ENCODE measurements at places on chromosomes 1 and 21. TPM values are rescaled to one million over a fixed set of nuclear protein-coding genes. Genes with fewer than 3 reads are reported as not detected.

- H3K36me3 ChIP-seq = no peaks in the 10 kb centered on the region
- peaks cover 52% of the 10 kb centered on the region for H3K4me1 ChIP-seq
- H3K4me3 ChIP-seq = peak overlapping the region; percentile 48
- no peak for DNase-seq
Measured at GRCh38 chr1:160117300-160117699, 1.7 kb downstream of the ATP1A2 start.

DNA sequence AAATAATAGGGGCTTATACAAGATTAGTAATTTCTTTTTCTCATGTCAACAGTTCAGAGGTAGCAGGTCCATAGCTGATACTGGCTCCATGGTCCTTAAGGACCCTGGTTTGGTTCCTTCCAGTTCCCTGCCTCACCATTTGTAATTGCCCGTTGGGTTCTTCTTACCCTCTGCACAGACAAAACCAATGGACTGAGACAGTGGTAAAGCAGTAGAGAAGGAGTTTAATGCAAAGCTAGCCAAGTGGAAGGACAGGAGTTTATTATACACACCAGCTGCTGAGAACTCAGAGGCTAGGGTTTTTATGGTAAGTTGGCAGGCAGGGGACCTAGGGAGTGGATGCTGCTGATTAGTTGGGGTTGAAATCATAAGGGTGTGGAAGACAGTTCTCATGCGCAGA is 35.9 kb upstream of the AXDND1 start:
- H3K27me3 ChIP-seq = no peaks in the 10 kb centered on the region
- H3K4me1 ChIP-seq = no peaks in the 10 kb centered on the region
- H3K36me3 ChIP-seq = no peaks in the 10 kb centered on the region
- no peak overlapping the region for H3K4me3 ChIP-seq

DNA sequence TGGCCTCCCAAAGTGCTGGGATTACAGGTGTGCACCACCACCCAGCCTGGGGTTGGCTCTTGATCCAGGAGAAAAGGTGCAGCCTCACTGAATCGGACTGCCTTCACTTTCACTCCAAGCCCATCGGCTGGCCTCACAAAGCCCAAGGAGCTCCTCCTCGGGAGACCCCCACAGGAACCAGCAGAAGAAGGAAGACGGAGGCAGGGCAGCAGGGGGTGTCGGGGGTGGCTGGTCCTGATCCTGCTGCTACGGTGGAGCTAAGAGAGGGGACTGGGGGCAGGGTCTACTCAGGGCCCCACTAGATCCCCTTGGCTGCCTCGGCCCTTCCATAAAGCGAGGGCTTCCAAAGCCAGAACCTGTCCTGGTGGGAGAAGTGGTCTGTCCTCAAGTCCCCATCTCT is 93.9 kb downstream of the STUM start:
- no peak overlapping the region for H3K27ac ChIP-seq
- H3K4me3 ChIP-seq = no peak overlapping the region
- peaks cover 16% of the 10 kb centered on the region for H3K4me1 ChIP-seq
- H3K27me3 ChIP-seq = no peaks in the 10 kb centered on the region
- no peaks in the 10 kb centered on the region for H3K36me3 ChIP-seq

DNA sequence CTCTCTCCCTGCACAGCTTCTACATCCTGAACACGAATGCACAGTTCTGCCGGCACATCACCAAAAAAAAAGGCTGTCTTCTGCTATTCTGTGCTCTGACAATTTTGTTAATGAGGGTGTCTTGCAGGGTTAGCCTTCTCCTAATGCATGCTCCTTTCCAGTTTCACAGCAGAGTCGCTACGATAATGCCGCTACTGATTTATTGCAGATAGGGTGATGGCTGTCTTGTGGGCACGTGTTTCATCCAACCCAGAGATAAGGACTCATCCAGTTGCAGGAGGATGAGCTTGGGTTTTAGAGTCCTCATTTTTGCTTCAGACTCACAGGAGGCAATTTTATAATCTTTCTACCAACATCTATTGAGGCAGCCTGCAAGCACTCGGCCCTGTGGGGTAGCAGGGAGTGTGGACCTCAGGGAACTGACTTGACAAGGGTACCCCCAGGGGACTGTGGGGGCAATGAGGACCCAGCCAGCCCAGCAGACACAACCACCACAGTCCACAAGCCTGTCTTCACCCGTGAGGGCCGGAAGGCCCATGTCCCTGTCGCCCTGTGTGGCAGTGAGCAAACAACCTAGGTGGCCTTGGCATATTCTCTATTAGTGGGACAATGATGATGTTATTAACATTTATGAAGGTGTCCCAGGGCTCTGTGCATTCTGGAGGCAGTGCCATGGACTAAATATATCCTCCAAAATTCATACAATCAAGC is 15.4 kb upstream of the UTS2 start:
- no peak overlapping the region for H3K4me3 ChIP-seq
- no peaks in the 10 kb centered on the region for H3K36me3 ChIP-seq
- H3K27ac ChIP-seq = no peak overlapping the region
- no peak for DNase-seq
- no peaks in the 10 kb centered on the region for H3K4me1 ChIP-seq

GRCh38 chr1:201760516-201760915 is 68.4 kb upstream of the IPO9 start:
- no peaks in the 10 kb centered on the region for H3K4me1 ChIP-seq
- H3K27ac ChIP-seq = no peak overlapping the region
- H3K4me3 ChIP-seq = no peak overlapping the region
- no peaks in the 10 kb centered on the region for H3K36me3 ChIP-seq
- no peaks in the 10 kb centered on the region for H3K27me3 ChIP-seq
- no peak for DNase-seq

GRCh38 chr1:193416226-193417024 is 230.0 kb upstream of the B3GALT2 start:
- no peak overlapping the region for H3K4me3 ChIP-seq
- DNase-seq = no peak
- H3K4me1 ChIP-seq = peaks cover 8% of the 10 kb centered on the region

- no peaks in the 10 kb centered on the region for H3K27me3 ChIP-seq
- H3K27ac ChIP-seq = no peak overlapping the region
- H3K4me3 ChIP-seq = no peak overlapping the region
- no peaks in the 10 kb centered on the region for H3K36me3 ChIP-seq
Measured at GRCh38 chr1:3282186-3282585, 172.3 kb upstream of the ARHGEF16 start.

GRCh38 chr1:228885845-228886244 is 150.6 kb downstream of the RHOU start:
- no peak overlapping the region for H3K27ac ChIP-seq
- DNase-seq = no peak
- H3K4me3 ChIP-seq = no peak overlapping the region
- no peaks in the 10 kb centered on the region for H3K4me1 ChIP-seq

DNA sequence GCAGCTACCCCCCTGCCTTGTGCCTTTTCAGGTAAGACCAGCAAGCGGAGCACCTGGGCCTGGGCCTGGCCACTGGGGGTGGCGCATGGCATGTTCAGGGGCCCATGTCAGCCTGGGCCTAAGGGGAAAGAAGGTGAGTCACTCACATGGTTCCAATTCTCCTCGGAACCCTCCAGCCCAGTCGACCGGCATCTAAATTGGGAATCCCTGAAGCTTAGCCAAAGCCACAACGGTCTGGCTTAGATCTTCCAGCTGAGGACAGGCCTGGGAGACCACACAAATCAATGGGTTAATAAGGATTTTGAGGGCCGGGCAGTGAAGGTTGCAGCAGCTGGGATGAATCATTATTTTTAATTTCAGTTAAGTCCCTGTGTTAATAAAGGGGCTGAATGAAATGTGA is 145.1 kb upstream of the SMYD2 start:
- H3K27ac ChIP-seq = no peak overlapping the region
- no peaks in the 10 kb centered on the region for H3K27me3 ChIP-seq
- H3K36me3 ChIP-seq = no peaks in the 10 kb centered on the region
- H3K4me3 ChIP-seq = no peak overlapping the region

- H3K36me3 ChIP-seq = no peaks in the 10 kb centered on the region
- no peaks in the 10 kb centered on the region for H3K27me3 ChIP-seq
- H3K4me3 ChIP-seq = no peak overlapping the region
- H3K4me1 ChIP-seq = peaks cover 5% of the 10 kb centered on the region
- DNase-seq = no peak
- H3K27ac ChIP-seq = no peak overlapping the region
Measured at GRCh38 chr1:223810586-223810985, 35.2 kb downstream of the TP53BP2 start.

GRCh38 chr1:87356591-87356990 is 27.9 kb downstream of the LMO4 start:
- no peak overlapping the region for H3K4me3 ChIP-seq
- H3K27me3 ChIP-seq = no peaks in the 10 kb centered on the region
- H3K4me1 ChIP-seq = no peaks in the 10 kb centered on the region
- H3K36me3 ChIP-seq = no peaks in the 10 kb centered on the region
- no peak overlapping the region for H3K27ac ChIP-seq

GRCh38 chr1:16372535-16373285 is 5.7 kb downstream of the SZRD1 start:
- no peak for DNase-seq
- H3K36me3 ChIP-seq = no peaks in the 10 kb centered on the region
- peaks cover 43% of the 10 kb centered on the region for H3K4me1 ChIP-seq
- no peak overlapping the region for H3K4me3 ChIP-seq
- H3K27ac ChIP-seq = no peak overlapping the region
- H3K27me3 ChIP-seq = no peaks in the 10 kb centered on the region

GRCh38 chr1:25718732-25719131 is 81.3 kb upstream of the SELENON start:
- H3K27ac ChIP-seq = no peak overlapping the region
- no peak for DNase-seq
- H3K36me3 ChIP-seq = no peaks in the 10 kb centered on the region
- H3K27me3 ChIP-seq = no peaks in the 10 kb centered on the region
- H3K4me1 ChIP-seq = no peaks in the 10 kb centered on the region

DNA sequence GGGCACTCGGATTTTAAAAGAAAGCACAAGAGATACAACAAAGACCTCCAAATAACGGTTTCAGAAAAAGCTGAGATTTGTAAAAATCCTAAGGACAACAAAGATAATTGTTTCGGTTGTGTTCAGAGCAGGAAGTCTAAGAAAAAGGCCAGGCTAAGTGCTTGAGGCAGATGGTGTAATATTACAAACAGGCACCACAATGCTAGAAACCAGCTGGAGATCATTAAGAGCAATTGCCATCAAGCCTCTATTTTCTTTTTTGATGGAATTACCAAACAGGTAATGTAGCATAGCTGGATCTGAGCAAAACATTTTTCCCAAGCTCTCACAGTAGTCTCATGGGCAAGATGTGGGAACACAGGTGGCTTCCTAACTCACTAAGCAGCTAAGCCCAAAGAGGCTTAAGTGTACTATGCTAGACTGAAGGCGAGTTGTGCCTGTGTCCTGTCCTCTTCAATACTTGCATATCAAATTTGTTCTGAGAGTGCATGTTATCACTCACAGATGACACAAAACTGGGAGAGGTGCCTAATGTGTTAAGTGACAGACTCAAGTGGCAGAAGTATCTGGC is 161.6 kb downstream of the GLUL start:
- no peaks in the 10 kb centered on the region for H3K4me1 ChIP-seq
- H3K4me3 ChIP-seq = no peak overlapping the region
- H3K27me3 ChIP-seq = no peaks in the 10 kb centered on the region
- no peak overlapping the region for H3K27ac ChIP-seq

- DNase-seq = no peak
- H3K36me3 ChIP-seq = no peaks in the 10 kb centered on the region
- H3K27ac ChIP-seq = no peak overlapping the region
- no peak overlapping the region for H3K4me3 ChIP-seq
- no peaks in the 10 kb centered on the region for H3K27me3 ChIP-seq
- H3K4me1 ChIP-seq = no peaks in the 10 kb centered on the region
Measured at GRCh38 chr1:231372501-231372900, 34.4 kb downstream of the SPRTN start.

DNA sequence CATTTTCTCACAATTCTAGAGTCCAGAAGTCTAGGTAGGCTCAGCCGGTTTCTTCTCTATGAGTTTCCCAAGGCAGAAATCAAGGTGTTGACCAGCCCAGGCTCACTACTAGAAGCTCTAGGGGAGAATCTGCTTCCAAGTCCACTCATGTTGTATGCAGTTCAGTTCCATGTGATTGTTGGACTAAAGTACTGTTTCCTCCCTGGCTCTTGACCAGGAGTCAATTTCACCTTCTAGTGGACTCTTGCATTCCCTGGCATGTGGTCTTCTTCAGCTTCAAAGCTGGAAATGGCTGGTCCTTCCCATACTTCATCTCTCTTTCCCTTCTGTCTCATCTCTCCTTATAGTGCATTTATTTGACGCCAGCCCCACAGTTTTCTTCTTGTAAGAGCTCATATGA is 153.4 kb downstream of the KCNT2 start:
- no peak overlapping the region for H3K4me3 ChIP-seq
- no peak for DNase-seq
- no peaks in the 10 kb centered on the region for H3K36me3 ChIP-seq
- H3K27ac ChIP-seq = no peak overlapping the region

DNA sequence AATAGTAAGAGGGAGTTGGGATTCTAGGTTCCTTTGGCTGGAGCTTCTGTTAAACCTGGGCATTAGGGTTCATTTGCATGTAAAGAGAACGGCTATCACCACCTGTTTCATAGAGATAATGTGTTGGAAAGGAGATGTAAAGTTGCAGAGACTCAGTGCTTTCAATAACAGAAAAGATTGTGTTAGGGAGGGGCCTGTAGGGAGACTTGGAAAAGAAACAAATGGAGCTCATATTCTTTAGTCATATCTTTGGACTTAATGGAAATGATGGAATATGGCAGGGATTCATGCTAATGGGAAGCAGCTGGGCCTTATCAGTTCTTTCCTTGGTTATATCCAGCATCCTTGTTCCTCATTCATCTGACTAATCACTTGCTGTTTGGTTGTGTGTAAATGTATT is 144.9 kb downstream of the CD247 start:
- DNase-seq = no peak
- no peak overlapping the region for H3K4me3 ChIP-seq
- no peaks in the 10 kb centered on the region for H3K27me3 ChIP-seq
- H3K36me3 ChIP-seq = no peaks in the 10 kb centered on the region

DNA sequence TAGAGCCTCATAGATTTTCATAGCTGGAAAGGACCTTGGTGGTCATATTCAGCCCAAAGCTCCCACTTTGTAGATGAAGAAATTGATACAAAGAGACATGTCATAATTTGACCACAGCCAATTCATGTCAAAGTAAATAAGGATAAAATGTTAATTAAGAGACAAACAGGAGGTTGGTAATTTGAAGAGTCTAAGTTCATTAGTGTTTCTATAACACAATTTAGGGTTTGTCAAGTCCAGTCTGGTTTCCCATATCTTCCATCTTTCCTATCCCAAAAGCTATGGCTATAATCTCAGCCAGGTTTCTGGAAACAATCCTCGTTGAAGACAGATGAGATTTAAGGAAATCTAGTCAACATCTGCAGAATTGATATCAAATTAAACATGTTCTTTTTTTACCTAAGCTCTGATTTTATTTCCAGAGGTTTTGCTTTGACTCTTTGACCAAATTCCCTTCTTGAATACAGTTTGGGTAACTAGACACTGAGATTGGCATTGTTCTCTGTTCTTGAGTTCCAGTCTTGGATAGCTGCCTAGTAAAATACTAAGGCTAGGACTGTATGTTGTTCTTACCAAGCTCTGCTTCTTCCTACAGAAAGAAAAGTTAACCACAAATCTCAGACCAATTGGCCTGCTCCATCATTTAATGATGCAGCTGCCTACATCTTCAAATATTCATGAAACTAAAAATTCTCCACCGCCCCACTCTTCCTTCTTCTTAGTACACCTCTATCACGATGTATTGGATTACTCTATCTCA is 62.0 kb downstream of the SLC44A5 start:
- H3K27ac ChIP-seq = no peak overlapping the region
- H3K4me3 ChIP-seq = no peak overlapping the region
- no peak for DNase-seq
- no peaks in the 10 kb centered on the region for H3K27me3 ChIP-seq

GABRD gene
- total RNA-seq = 18.1 TPM

SFN gene
- not detected for total RNA-seq

AQP10 gene
- total RNA-seq = 2.2 TPM

PPIAL4G gene
- total RNA-seq = 0.12 TPM

TEDDM1 gene
- not detected for total RNA-seq

KPRP gene
- not detected for total RNA-seq

OR2T35 gene
- total RNA-seq = not detected

GJC2 gene
- total RNA-seq = 2.0 TPM

C8A gene
- not detected for total RNA-seq

KCNE2 gene
- 0.37 TPM for total RNA-seq

AMY1B gene
- total RNA-seq = not detected
